Gastrocnemius medialis (tissue), 4 donors: ENCODE measurements at places on chromosomes 13 and 19.

DNA sequence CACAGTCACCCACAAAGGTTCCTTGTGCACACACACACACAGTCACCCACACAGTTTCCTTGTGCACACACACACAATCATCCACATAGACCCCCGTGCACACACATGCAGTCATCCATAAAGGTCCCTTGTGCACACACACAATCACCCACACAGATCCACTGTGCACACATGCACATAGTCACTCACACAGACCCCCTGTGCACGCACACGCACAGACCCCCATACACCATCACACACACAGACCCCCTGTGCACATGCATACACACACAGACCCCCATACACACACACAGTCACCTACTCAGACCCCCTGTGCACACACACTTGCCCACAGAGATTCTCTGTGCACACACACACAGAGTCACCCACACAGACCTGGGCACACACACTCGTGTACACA is 107.1 kb downstream of the HSPH1 start:
- DNase-seq: no peak
- H3K27ac ChIP-seq: no peak overlapping the region
- no peaks in the 10 kb centered on the region for H3K27me3 ChIP-seq
- no peaks in the 10 kb centered on the region for H3K4me1 ChIP-seq
- no peak overlapping the region for H3K4me3 ChIP-seq

DNA sequence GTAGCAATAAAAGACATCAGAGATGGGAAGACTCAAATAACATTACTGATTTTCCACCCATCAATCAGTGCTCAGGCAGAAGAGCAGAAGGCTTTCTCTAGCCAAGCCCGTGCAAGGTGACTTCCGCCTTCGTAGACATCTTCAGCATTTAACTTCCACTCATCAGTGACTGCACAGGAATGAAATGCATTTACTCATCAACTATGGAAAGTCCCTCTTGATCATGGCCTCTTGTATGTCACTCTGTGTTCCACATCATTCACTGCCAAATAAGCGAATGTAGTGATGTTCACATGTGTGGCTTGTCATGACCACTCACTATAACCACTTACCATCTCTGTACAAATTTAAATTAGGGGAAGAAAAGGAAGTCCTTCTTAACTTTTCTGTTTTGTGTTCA is 49.4 kb downstream of the SACS start:
- no peaks in the 10 kb centered on the region for H3K36me3 ChIP-seq
- no peak overlapping the region for H3K4me3 ChIP-seq
- H3K27me3 ChIP-seq: no peaks in the 10 kb centered on the region
- H3K4me1 ChIP-seq: peaks cover 26% of the 10 kb centered on the region
- no peak for DNase-seq

DNA sequence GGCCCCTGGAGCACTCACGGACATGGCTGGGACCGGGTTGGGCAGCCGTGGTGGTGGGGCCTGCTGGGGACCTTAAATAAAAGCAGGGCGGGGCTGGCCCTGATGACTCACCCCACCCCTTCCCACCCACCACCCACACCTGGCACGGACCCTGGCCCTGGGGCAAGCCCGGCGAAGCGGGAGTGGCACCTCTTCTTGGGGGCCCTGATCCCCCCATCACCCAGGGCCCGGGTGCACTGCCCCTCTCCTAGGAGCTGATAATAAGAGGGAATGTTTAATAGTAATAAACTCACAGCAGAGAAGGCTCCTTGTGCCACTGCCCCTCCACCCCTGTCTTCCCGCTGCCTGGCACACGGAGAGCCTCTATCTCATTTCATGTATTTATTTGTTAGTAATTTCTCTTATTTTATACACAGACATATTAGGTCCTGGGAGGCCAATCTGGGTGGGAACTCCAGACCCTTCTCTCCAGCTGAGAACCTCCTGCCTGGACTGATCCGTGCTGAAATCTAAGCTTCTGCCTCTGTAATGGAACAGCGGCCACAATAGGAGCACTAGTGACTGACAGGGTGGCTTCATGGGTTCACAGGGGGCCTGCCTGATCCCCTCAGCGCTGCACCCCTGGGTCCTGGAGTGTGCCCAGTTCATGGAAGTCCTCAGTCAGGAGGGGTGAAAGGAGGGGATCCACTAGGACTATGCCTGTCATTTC is at the start of gene LGALS7:
Gene LGALS7, minus strand, starts transcription at position 49 of the 709 bp plus-strand sequence. Its CDS starts 25 bp downstream, at position 24.
- H3K36me3 ChIP-seq: no peaks in the 10 kb centered on the region
- no peak for DNase-seq
- H3K27me3 ChIP-seq: no peaks in the 10 kb centered on the region

GRCh38 chr13:46288570-46289259 is 77.0 kb downstream of the LRRC63 start:
- no peak overlapping the region for H3K27ac ChIP-seq
- H3K4me1 ChIP-seq: no peaks in the 10 kb centered on the region
- no peak for DNase-seq
- H3K27me3 ChIP-seq: no peaks in the 10 kb centered on the region

DNA sequence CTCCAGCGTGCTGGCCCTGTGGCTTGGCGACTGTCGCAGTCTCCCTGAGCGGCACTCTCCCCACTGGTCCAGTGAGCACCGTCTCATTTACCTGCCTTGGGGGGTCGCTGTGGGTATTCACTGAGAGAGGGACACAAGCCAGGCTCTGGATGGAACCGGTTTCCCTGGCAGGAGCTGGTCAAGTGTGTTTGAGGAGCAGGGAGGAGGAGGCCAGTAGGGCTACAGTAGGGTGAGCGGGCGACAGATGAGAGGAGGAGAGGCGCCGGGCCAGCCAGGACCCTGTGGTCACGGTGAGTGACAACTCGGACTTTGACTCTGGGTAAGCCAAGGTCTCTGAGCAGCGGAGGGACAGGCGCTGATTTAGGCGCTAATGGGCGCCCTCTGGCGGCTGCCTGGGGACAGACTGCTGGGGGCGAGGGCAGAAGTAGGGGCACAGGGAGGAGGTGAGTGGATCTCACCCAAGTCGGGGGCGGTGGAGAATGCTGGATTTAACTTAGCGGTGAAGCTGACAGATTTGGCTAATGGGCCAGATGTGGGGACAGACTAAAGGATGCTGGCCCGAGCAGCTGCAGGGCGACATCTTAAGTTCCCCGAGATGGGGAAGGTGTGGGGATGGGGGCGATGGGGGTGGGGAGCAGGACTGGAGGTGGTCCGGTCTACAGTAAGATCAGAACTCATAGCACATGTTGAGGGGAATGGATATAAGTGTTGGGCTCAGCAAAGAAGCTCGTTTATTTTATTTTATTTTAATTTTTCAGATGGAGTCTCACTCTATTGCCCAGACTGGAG is 4.7 kb upstream of the PRMT1 start:
- peak overlapping the region; percentile 79 for H3K27ac ChIP-seq
- H3K27me3 ChIP-seq: no peaks in the 10 kb centered on the region
- no peaks in the 10 kb centered on the region for H3K36me3 ChIP-seq
- peaks cover 17% of the 10 kb centered on the region for H3K4me1 ChIP-seq
- no peak overlapping the region for H3K4me3 ChIP-seq
- DNase-seq: peak; percentile 58

DNA sequence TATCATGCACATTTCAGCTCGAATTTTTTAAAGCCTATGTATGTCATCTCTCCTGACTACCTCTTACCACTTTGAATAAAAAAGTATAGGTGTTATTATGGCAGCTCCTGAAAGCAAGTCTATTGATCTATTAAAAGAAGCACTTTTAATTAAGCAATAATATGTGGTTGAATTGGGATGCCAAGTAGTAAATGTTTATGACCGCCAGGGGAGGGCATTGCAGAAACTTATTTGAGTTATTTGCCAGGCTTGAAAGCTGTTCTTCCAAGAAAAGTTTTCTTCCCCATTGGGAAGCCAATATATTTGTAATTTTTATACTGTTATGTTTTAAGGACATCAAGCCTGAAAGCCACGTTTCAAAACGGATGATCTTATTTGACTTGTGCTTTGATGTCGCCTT is 88.1 kb upstream of the SOX21 start:
- H3K27me3 ChIP-seq: no peaks in the 10 kb centered on the region
- no peaks in the 10 kb centered on the region for H3K4me1 ChIP-seq
- H3K4me3 ChIP-seq: no peak overlapping the region
- H3K27ac ChIP-seq: no peak overlapping the region

GRCh38 chr19:42032431-42032830 is 37.6 kb downstream of the GRIK5 start:
- no peak for DNase-seq
- H3K4me1 ChIP-seq: no peaks in the 10 kb centered on the region
- no peaks in the 10 kb centered on the region for H3K27me3 ChIP-seq
- H3K27ac ChIP-seq: no peak overlapping the region

- H3K36me3 ChIP-seq: no peaks in the 10 kb centered on the region
- no peak for DNase-seq
- no peaks in the 10 kb centered on the region for H3K27me3 ChIP-seq
Measured at GRCh38 chr13:32113532-32113931, 82.0 kb downstream of the FRY start.

GRCh38 chr13:43405457-43405856 is 381.3 kb downstream of the ENOX1 start:
- no peak for DNase-seq
- peak overlapping the region; percentile 87 for H3K27ac ChIP-seq
- no peaks in the 10 kb centered on the region for H3K27me3 ChIP-seq
- H3K36me3 ChIP-seq: no peaks in the 10 kb centered on the region
- peaks cover 23% of the 10 kb centered on the region for H3K4me1 ChIP-seq

- peak overlapping the region; percentile 98 for H3K27ac ChIP-seq
- peak; percentile 68 for DNase-seq
- no peaks in the 10 kb centered on the region for H3K36me3 ChIP-seq
- no peaks in the 10 kb centered on the region for H3K27me3 ChIP-seq
Measured at GRCh38 chr19:16628984-16629691, 1.1 kb upstream of the MED26 start.

DNA sequence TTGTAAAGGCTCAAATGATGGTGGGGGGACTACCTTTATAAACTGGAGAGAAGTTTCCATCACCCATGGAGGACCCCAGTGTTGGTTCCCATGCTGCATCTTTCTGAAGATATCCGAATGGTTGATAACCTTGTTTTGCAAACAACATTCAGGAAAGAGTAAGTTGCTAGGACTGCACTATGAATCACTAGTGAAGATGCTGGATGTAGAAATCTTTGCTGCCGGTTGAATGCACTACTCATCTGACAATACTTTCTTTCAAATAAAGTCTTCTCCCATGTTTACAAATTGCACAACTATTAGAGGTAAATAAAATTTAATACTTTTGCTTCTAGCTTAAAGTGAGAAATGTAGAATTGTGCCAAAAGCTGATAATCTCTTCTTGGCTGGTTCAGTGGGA is 198.4 kb upstream of the SLITRK6 start:
- DNase-seq: no peak
- H3K27me3 ChIP-seq: no peaks in the 10 kb centered on the region
- H3K4me3 ChIP-seq: no peak overlapping the region
- H3K4me1 ChIP-seq: no peaks in the 10 kb centered on the region

DNA sequence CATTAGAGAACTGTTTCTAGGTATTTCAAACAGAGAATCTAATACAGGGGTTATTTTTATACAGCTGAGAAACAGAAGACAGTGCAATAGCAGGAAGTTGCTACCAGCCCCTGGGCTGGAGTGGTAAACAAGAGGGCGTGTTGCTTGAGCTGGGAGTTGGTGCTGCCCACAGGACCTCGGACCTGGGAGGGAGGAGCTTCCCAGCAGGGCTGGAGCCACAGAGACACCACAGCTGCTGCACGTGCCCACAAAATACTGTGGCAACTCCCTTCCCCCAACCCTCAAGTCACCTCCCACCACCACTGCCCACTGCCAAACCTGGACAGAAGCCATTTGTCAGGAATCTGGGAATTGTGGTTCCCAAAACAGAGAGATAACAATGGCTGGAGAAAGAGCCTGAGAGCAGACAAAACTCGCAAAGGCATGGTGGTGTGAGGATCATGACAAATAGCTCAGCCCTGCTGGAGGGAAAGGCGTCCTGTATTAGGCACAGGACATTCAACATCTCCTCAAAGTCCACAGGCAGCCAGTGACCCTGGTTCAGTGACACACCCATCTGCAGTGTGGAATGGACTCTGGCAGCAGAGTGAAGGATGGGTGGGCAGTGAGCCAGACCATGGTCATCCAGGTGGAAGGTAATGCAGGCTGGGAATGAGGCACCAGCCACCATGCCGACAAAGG is 57.2 kb downstream of the SPATA13 start:
- no peaks in the 10 kb centered on the region for H3K36me3 ChIP-seq
- H3K27ac ChIP-seq: peak overlapping the region; percentile 4
- H3K4me3 ChIP-seq: no peak overlapping the region

DNA sequence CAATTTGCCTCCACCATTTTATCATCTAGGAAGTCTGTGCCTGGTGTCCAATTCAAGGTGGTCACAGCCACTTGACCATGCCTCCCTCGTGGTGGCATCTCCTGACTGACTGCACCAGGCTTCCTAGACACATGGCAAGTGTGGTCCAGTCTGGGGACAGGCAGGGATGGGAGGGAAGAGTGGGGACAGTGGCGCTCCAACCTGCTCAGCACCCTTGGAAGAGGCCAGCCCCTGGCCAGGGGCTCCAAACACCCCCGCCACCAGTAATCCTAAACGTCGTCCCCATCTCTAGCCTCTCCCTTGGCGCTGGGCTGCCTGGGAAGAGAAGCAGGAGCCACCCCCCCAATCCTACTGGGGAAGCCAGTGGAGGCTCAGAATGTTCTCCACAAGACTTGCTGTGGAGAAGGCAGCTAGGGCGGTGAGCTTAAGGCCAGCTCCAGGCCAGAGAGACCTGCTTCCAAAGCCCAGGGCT is 2.7 kb downstream of the RPL36 start:
- DNase-seq: no peak
- no peak overlapping the region for H3K27ac ChIP-seq
- H3K4me1 ChIP-seq: peaks cover 18% of the 10 kb centered on the region
- no peaks in the 10 kb centered on the region for H3K27me3 ChIP-seq

GRCh38 chr19:50722201-50723013 is 757 bp upstream of the CLEC11A start:
- H3K4me3 ChIP-seq: no peak overlapping the region
- H3K4me1 ChIP-seq: no peaks in the 10 kb centered on the region
- no peaks in the 10 kb centered on the region for H3K36me3 ChIP-seq
- no peak for DNase-seq
- no peak overlapping the region for H3K27ac ChIP-seq

GRCh38 chr19:4369109-4369887 is 25.9 kb downstream of the MPND start:
- peak; percentile 39 for DNase-seq
- H3K27me3 ChIP-seq: no peaks in the 10 kb centered on the region
- no peaks in the 10 kb centered on the region for H3K36me3 ChIP-seq
- H3K4me1 ChIP-seq: peaks cover 76% of the 10 kb centered on the region

- peaks cover 8% of the 10 kb centered on the region for H3K36me3 ChIP-seq
- H3K4me1 ChIP-seq: peaks cover 7% of the 10 kb centered on the region
- H3K27ac ChIP-seq: peak overlapping the region; percentile 94
Measured at GRCh38 chr19:11814700-11815035, 595 bp downstream of the ZNF440 start.

- peak overlapping the region; percentile 37 for H3K27ac ChIP-seq
- DNase-seq: peak; percentile 55
- peaks cover 25% of the 10 kb centered on the region for H3K36me3 ChIP-seq
- peaks cover 7% of the 10 kb centered on the region for H3K27me3 ChIP-seq
Measured at GRCh38 chr19:2355168-2356035, 4.7 kb upstream of the TMPRSS9 start.

GRCh38 chr13:112324116-112324515 is 52.0 kb upstream of the SPACA7 start:
- H3K4me1 ChIP-seq: no peaks in the 10 kb centered on the region
- H3K27ac ChIP-seq: no peak overlapping the region
- no peak for DNase-seq
- H3K27me3 ChIP-seq: no peaks in the 10 kb centered on the region
